Hair follicle dermal papilla cell (primary cell): ENCODE measurements at places on chromosomes 16 and 17. TPM values are rescaled to one million over a fixed set of nuclear protein-coding genes. Genes with fewer than 3 reads are reported as not detected.

Gene ARHGAP44
- 1.6 and 2.1 TPM in 2 replicates for total RNA-seq

Gene CTRB1
- not detected in 2 replicates for total RNA-seq

Gene SLC13A2
- total RNA-seq: not detected in 2 replicates

Gene KRT31
- not detected in 2 replicates for total RNA-seq

Gene ESRP2
- 0.12 and 0.16 TPM in 2 replicates for total RNA-seq
